ENCODE measurements at places on chromosomes 5 and 9.

DNA sequence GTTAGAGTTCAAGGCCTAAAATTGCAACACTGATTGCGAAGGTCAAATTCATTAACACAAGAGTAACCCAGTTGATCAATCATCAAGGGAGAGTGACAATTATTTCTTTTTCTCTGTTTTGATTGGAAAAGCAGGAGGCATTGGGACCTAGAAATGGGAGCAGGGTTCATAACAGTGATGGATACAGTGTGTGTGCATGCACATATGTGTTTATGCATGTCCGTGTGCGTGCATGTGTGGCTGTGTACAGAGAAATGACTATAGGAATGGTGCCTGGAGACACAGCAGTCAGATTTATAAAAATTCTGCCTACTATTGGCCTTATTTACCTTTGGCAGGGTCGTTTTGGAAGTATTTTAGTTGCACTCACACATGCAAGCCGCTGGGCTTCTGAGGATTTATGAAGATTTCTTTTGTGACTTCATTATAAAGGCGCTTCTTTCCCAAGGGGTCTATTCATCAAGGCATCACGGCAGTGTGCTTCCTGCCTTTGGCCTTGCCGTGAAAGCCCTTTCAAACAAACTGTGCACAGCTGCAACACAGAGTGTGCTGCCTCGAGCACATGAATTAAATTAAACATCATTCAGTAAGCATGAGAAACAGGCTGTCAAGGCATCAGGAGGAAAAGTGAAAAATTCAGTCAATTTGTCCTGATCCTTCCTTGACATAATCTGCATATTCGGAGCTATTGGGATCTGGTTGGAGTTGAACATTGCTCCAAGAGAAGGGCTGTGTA is 122.8 kb upstream of the PUM3 start:
- DNase-seq, result no peak

DNA sequence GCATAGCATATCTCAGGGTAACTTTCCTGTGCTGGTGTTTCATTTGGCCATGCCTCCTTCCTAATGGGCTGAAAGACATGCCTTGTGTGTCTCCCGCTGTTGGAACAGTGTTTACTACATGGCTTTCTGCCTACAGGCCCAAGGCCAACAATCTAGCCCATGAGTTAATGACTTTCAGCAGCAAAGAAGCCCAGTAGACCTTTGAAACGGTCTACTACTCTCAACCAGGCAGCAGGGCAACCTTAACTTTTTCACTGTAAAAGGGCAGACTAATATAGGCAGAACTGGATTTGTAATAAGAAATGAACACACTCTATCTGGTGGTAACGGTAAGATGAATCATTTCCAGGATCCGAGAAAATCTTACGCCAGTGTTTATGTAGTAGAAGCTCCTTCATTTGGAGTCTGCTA is 21.0 kb downstream of the C5orf15 start:
- DNase-seq, result no peak

DNA sequence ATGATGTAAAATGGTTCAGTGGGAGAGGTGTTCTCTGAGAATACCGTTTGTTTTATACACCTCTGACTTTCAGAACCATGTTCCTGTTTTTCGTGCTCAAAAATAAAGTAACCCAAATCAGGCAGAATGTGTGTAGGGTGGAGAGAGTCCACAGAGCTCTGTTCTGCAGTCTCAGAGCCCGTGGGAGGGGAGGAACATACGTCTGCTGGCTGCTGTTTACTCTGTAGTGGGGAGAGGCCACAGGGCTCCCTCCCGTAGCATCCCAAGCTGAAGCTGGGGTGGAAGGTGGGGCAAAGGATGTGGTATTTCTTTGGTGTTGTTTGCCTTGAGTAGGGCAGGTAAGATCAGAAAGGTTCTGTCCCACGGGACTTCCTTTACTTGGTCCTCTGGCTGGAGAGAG is 348.5 kb downstream of the DNAH5 start:
- no peak for DNase-seq

DNA sequence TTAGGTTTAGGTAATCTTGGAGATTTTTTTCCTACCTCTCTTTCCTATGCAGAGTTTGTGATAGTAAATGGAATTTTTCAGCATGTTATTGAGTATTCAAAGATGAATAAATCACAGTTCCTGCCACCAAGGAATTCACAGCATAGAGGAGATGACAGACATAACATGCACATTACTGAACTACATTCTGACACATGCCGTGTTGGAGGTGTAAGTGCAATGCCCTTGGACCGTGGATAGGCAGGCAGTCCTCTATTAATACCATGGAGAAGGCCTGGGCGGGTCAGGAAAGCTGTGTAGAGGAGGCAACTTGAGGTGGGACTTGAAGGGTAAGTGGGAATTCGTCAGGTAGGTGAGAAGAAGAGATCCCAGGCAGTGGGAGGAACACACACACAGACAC is 43.9 kb downstream of the MCCC2 start:
- no peak for DNase-seq

GRCh38 chr9:98328770-98329169 is 73.3 kb upstream of the TBC1D2 start:
- DNase-seq, result no peak

DNA sequence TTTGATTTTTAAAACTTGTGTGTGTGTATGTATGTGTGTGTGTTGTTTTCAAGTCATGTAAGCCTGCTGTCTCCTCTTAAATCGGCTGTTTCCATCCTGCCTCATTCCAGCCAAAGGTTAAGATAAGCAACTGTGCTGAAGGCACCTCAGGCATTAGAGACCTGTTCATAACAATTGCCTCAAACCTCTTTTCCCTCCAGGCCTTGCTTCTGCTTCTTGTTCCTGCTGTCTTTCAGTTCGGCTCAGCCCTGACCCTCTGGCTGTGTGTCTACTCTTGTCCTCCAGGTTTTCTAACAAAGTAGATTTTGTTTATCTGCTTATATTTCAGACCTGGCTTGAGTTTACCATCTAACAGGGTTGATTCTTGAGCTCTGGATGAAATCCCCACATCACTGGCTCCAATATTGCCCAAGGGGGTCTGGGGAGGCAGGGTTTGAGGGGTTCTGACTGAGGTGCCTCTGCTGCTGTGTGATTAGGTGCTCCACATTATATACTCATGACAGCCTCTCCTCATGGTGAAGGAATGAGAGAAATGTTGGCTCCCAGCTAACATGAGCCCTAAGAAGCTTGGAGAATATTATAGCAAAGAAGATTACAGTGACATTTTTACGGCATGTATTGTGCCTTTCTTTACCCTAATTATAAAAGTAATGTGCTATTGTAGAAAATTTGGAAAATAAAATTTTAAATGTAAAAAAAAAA is 229.7 kb upstream of the PIK3R1 start:
- no peak for DNase-seq

DNA sequence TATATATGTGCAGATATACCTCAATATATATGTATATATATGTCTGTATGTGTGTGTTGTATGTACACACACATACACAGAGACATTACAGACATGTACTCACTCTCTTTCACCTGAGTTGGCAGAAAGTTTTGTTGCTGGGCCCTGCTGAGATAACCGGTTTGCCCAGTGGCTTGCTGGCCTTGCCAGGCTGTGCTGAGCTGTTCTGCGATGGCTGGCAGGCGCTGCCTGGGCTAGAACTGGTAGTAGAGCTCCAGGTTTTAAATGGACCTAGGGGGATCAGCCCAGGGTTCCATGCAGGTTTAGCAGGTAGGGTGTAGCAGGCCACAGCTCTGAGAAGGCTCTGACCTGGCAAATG is 394.3 kb downstream of the GADD45G start:
- no peak for DNase-seq

DNA sequence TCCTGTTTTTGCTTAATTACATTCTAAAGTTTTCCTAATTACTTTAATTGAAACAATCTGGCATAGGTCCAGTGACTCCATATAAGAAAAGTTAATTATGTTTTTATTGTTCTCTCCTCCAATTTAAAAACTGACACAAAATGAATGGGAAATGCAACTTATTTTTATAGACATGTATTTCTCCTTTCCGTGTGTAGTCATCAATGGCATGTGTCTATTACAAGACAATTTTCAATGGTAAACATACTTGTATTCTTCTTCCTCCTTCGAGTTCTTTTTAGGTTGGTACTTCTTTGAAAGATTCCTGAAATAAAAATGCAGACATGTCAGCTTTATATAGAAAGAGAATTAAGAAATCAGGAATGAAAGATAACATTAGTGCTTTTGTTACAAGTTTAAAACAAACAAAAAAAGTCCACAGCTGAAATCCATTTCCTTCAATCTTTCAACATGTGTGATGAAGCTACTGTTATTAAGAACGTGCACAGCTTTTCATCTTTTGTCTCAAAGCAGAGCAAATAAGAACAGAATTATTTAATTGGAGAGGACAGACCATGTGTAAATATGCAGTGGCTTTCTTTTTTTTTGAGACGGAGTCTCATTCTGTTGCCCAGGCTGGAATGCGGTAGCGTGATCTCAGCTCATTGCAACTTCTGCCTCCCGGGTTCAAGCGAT is 63.8 kb downstream of the FNBP1 start:
- no peak for DNase-seq

DNA sequence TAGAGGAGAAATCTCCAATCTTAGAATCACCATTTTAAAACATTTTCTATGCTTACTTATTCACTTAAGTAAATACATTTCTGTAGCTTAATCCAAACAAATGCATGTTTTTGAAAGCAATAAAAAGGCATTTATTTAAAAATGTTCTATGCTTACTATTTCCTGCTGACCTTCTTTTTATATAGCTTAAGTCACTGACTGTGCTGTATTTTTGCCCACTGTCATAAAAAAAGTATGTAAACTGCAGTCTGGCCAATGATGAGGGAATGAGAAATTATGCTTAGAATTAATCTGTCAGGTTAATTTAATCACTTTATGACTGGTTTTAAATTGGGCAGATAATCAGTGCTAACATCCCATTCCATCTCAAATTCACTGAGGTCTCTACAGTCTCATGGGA is 20.1 kb downstream of the NUDT12 start:
- no peak for DNase-seq

GRCh38 chr9:5502553-5502952 is 7.8 kb upstream of the PDCD1LG2 start:
- DNase-seq, result no peak

DNA sequence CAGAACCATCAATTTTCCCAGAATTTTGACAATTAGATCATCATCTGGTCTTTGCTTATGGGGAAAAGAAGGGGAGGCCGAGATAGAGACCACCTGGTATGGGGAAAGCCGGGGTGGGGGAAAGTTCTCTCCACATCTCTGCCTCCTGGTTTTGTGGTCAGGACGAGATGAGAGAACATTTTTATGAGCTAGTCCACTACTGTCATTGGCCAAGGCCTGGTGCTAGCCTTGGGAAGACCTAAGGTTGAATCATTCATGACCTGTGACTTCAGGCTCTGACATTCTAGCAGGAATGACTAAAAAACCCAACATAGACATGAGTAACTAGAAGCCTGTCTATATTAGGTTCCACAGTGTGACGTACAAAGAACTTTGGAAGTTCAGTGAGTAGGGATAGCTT is 135.2 kb downstream of the PTTG1 start:
- DNase-seq, result no peak

GRCh38 chr5:140647042-140647419 is 399 bp downstream of the NDUFA2 start:
- DNase-seq, result no peak

DNA sequence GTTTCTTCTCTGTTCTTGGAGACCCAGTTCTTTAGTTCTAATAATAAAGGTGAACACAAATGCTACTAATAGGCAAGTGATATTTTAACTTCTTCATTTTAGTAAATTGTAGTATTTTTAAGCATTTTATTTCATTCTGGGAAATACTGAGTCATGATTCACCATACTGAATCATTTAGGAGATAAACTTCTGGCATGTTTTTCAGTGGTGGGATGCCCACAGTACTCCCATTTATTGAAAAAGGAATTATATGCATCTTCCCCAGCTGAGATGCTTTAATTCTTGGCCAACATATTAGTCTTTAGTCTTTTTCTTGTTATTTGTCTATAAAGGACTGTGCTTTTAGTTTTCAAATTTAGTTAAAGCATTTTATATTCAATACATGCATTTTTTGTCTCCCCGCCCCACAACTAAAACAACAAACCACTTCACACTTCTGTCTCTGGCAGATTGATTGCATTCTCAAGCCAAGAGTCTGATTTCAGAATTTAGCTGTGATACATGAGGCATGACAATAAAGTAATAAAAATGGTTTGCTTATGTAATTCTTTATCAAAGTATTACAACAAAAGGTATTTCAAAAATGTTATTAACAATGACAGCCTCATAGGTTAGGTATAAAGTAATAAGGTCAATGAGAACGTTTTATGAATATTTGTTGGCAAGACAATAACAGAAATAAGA is 125.2 kb upstream of the CDH18 start:
- no peak for DNase-seq

DNA sequence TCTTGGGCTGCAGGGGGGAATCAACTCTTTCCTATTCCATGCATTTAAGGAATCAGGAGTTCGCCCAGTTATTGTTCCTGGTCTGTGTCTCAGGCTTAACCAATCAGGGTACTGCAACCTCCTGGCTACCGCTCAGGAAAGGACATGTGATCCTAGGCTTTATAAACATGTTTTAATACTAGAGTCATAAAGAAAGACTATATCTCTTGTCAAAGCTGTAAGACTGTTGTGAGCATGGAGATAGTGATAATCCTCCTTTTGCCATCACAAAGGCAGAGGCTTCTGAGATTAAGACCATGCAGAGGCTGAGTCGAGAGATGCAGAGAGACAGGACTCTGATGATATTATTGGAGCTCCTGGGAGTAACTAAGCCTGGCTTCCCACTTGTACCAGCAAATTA is 137.0 kb downstream of the YIPF5 start:
- DNase-seq, result no peak

GRCh38 chr5:134552301-134552700 is 26.8 kb downstream of the JADE2 start:
- DNase-seq, result no peak

DNA sequence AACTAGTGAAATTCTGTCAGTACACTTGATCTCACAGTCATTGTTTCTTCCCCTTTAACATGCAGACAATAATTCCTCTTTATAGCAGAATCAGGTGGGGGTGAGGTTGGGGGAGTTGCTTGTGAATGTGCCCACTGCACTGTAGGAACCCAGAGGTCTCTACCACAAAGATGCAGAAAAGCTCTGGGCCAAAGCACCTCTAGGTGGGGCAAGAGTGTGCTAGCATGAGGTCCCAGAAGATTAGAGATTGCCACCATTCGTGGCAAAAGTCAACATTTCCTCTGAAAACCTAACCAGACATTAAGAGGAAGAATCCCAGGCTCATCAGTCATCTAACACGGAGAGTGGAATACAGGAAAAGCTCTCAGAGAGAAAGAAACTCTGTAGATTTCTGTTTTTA is 74.5 kb downstream of the PTCD2 start:
- no peak for DNase-seq

GRCh38 chr5:143156086-143156485 is 247.4 kb downstream of the NR3C1 start:
- DNase-seq, result no peak
